Left lobe of liver (tissue), 2 donors: ENCODE measurements at places on chromosomes 2 and 18. TPM values are rescaled to one million over a fixed set of nuclear protein-coding genes. Genes with fewer than 3 reads are reported as not detected.
A peak's percentile ranks its signal among the peaks of the same experiment; 100 is the strongest.

Gene QPCT
- 0.65 TPM for total RNA-seq

GRCh38 chr2:201232467-201232815 lies 27.9 kb upstream of the CASP8 start:
- peak; percentile 19 for DNase-seq

DNA sequence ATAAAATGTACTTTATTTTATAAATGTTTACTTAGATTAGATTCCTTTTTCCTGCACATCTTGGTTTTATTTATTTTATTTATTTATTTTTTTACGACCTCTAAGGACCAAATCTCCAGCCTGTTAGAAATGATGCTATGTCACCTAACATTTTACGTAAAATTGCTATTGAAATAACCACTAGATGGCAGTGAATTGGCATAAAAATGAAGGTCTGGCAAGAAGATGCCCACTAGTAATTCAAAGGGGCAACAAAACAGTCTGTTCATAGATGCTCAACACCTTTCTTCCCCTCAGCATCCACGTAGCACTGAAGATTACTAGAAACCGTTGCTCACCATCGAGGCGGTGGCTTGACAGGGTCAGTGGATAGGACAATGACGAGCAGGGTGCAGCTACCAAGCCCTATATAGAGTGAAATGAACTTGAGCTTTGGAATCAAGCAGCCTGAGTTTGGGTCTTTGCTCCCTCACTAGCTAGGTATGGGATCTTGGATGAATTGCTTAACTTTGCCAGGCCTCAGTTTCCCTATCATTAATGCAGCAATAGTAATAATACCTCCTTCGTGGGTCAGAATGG lies 128.7 kb upstream of the L3MBTL4 start:
- no peak for DNase-seq

DNA sequence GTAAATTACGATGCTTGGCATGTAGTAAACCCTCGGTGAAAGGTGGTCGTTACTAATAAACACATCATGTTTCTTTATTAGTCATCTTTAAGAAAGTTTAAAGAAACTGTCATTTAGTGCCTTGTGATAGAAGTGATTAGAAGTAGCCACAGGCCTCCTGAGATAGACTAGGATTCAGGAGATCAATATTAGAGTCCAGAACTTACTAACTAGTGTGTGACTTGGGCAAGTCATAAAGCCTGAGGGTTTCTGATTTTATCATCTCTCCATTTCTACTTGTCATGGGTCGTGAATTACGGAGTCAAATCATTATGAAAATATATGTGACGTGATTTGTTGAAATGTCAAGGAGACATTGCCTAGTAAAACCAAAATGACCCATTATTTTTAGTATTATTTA lies 6.7 kb downstream of the RPE start:
- no peak for DNase-seq

GRCh38 chr2:78585871-78586270 lies 439.6 kb upstream of the REG3G start:
- no peak for DNase-seq

GRCh38 chr2:10012963-10013461 lies 30.3 kb upstream of the KLF11 start:
- no peak for DNase-seq

DNA sequence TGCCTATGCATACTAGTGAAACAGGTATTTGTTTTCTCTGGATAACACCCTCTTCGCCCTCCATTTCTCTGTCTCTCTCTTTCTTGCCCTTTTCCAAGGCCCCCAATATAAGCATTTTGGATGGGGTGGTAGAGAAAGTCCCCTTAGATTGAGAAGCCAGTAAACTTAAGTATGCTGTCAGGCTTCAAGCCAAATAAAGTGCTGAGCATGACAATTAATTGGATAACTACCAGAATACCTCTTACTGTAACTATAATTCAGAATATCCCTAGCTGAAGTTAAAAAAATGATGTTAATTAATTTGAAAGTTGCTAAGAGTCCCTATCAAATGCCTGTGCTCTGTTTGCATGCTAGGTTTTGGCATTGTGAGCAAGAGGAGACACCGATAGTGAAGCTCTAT lies 324.8 kb downstream of the PARD3B start:
- no peak for DNase-seq

GRCh38 chr2:133570542-133570941 lies 2.3 kb upstream of the NCKAP5 start:
- DNase-seq, result no peak
